Activated T-cell treated with anti-CD3 and anti-CD28 coated beads for 24 hours (primary cell): ENCODE measurements at places on chromosomes 3 and 15.

- DNase-seq, result no peak
These were observed 103.4 kb upstream of the KLHL25 start for GRCh38 chr15:85897895-85898717.

GRCh38 chr3:94070341-94070911 is 7.6 kb downstream of the NSUN3 start:
- DNase-seq, result no peak

- DNase-seq, result no peak
These were observed 27.9 kb downstream of the PLCL2 start for GRCh38 chr3:16912400-16913263.

DNA sequence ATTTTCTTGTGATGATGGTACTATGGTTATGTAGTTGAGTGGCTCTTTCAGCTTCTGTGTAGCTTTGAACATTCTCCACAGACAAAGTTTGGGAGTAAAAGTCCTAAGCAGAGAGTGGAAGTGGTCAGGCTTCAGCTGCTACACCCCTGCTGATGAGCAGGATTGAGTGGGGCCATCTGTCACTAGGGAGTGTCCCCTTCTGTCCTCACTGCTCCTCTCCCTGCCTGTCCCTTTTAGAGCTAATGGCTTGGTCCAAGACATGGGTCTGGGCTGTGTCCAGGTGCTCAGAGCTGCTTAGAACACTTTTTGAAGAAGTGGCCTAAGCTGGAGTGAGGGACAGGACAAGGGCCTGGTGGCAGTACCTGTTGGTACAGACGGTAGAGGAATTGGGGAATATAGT is 15.1 kb downstream of the MYZAP start:
- no peak for DNase-seq

- DNase-seq, result no peak
These were observed 165.5 kb downstream of the FBLN2 start for GRCh38 chr3:13714251-13714916.

DNA sequence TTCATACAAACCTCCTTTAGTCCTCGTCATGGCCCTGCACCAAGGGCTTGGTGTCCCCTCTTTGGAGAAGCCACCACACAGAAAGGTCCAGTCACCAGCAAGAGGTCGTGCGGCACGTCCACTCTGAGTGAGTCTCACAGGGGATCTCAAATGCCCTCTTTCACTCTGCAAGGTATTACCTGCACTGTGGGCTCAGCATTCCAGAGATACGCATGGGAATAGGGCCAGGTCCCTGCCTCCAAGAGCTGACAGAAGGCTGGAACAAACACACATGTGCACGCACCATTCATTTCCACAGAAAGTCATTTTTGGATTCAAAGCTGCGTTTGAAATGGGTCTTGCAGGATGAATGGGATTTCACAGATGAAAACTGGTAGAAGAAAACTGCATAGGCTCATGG is 50.4 kb upstream of the TJP1 start:
- DNase-seq, result no peak

DNA sequence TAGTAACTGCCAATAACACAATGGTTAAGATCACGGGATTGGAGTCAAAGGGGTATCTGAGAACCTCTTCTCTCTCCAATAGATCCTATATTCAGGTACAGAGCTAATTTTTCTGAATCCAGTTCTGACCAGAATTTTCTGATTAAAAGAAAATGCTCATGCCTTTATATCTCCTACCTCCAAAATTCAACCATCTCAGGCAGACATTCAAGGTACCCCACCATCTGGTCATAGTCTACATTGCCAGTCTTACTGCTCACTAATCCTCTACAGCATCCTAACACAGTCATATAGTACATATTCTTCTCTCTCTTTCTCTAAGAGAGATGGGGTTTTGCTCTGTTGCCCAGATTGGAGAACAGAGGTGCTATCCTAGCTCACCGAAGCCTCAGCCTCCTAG is 59.1 kb downstream of the LSAMP start:
- no peak for DNase-seq

GRCh38 chr3:106288781-106289180 is 420.0 kb upstream of the CBLB start:
- no peak for DNase-seq

- DNase-seq, result no peak
These were observed 53.7 kb upstream of the INSYN1 start for GRCh38 chr15:73806698-73807483.

DNA sequence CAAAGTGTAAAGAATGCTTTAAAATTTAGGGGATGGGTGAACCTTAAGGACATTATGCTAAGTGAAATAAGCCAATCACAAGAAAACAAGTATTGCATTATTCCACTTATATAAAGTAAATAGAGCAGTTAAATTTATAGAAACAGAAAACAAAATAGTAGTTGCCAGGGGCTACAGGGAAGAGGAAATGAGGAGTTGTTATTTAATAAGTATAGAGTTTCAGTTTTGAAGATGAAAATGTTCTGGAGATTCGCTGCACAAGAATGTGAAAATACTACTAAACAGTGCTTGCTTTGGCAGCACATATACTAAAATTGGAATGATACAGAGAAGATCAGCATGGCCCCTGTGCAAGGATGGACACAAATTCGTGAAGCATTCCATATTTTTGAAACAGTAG is 32.0 kb downstream of the DNAH12 start:
- no peak for DNase-seq

GRCh38 chr3:58003093-58003492 is 5.1 kb upstream of the FLNB start:
- no peak for DNase-seq

- DNase-seq, result no peak
These were observed 45.9 kb downstream of the IQCH start for GRCh38 chr15:67300266-67301025.
